ENCODE measurements at places on chromosomes 1 and 21.

DNA sequence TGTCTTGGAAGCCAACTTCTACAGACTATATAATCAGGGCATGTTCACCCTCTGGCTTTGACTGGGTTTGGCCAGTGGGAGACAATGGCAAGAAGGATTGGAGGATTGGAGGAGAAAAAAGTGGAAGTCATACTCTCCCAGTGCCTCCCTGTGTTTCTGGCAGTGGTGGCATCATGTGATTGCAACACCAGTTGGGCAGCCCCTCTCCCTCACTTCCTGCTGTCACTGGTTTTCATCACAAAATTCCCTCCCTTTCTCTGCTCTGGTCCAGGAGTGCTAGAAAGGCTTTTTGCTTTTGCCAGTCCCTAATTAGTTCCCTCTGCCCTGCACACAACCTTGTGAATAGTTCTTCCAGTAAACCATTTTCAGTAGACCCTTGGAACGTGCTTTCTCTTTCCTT, 3.7 kb upstream of the QSOX1 start:
- DNase-seq = peak; percentile 42

DNA sequence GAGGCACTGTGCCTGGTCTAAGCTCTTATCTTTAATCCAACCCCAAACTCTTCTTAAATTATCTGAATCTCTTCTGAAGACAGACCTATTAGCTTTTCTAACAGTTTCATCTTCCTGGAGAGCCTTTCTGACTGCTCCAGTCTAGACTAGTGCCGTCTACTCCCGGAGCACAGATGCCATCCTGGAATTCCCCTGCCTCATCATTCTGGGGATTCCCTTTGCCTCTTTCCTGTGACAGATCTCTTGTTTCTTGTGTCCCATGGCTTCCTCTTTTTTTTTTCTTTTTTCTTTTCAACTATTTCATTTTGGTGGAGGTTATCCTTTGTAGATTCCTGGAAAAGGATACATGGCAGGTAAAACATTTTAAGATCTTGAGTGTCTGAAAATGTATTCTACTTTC, 11.7 kb downstream of the SEMA4A start:
- no peak for DNase-seq

- no peak for DNase-seq
Observed at GRCh38 chr1:209583408-209583807, at the start of gene CAMK1G. CAMK1G (plus strand) TSS chr1:209583714; CDS start chr1:209594984, 11,270 bp downstream.

- no peak for DNase-seq
Observed at GRCh38 chr21:28822486-28823335, 170.0 kb downstream of the LTN1 start.

- no peak for DNase-seq
Observed at GRCh38 chr1:240189386-240189989, 97.8 kb downstream of the FMN2 start.

GRCh38 chr1:45116340-45116739, 90.1 kb downstream of the ZSWIM5 start:
- DNase-seq = no peak

GRCh38 chr1:153794624-153795329, 19.6 kb downstream of the SLC27A3 start:
- no peak for DNase-seq

Measured in GF-D8 (cell line).